ELF-1 (cell line): ENCODE measurements at places on chromosomes 16 and 17.
A peak's percentile ranks its signal among the peaks of the same experiment; 100 is the strongest.

DNA sequence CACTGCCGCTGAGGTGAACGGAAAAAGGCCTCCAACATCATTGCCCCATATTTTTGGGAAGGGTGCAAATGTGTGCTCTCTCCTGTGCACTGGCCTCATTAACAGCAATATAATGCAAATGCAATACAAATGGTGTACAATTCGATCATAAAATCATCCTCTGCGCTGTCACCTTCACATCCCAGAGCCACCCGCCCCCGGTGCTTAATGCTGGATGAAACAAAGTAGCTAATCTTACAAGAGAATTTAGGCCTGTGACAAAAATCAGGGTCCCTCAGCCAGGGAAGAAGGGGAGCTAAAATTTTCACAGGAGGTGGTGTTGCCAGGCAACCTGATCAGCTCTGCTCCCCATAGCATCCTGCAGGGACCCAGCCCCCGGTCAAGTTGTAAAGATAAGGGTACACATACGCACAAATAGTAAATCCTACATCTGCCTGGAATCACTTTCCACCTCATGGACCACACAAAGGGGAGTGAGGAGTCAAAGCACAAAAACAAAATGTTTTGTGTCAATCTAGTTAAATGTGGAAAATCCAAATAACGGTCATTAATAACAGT lies 3.0 kb downstream of the TBC1D16 start:
- DNase-seq: no peak

GRCh38 chr17:33290253-33290652 lies 2.8 kb downstream of the ASIC2 start:
- no peak for DNase-seq

DNA sequence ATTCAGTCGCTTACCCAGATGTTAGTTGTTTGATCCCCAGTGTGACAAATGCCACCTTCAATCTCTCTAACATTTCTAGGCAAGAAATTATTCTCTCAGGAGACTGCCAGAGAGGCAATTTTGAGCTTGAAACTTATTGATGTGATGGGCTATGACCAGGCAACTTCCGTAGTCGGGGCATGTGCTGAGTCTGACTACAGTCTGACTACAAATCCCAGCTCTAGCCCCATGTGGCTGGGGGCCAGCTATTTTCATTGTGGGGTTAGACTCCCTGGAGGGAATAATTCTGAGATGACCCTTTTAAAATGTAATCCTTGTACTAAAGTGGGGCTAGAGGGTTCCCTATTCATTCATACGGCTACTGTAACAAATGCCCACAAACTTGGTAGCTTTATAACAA lies 65.9 kb downstream of the RBFOX1 start:
- no peak for DNase-seq

DNA sequence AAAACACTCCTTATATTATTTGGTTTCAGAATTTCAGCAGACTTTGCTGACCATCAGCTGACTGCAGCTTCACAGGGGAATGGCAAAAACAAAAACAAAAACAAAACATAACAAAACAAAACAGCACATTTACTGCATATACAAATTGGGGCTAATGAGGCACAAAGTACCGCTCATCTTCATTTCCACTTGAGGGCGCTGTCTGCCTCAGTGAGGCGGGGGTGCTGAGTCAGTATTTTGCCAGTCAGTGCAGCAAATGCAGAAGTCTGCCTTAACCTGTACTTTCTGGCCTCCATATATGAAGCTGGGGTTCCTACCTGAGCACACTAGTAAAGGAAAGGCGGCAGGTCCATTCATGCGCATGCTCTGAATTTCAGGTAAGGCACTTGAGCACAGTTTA lies 13.5 kb upstream of the DYNLRB2 start:
- DNase-seq: peak; percentile 30

DNA sequence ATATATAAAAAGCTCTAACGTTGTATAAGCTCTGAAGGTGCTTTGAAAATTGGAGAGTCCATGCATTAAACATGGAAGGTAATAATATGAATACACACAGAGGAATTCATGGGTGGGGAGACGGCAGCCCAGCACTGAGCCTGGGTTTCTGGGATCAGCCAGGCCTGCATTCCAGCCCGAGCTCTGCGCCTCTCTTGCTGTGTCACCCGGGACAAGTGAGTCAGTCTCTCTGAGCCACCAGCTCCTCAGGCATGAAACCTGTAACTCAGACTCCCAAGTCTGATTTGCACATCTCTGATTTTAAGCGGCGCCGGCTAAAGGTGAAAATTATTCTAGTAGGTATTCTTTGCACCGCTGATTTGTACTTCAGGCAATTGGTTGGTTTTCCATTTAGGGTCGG lies 238.8 kb downstream of the MRTFB start:
- peak; percentile 64 for DNase-seq

DNA sequence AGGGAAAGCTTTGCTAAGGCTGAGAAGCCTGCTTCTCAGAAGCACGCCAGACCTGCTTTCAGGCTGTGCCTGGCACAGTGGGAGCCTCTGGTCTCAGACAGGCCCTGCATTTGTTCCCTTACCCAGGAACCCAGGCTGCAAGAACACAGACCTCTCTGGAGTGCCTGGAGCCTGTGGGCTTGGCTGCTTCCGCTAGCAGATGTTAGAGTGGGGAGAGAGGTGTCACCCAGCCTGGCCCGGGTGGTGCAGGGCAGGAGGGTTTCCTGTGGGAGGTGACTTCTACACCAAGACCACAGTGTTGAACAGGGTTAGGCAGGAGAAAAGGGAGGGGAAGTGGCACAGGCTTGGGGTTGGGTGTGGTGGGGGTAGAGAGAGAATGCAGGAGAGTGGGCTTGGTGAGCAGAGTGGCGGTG lies 35.8 kb upstream of the ADGRG1 start:
- DNase-seq: no peak

GRCh38 chr16:78597809-78598570 lies 498.5 kb downstream of the WWOX start:
- no peak for DNase-seq

DNA sequence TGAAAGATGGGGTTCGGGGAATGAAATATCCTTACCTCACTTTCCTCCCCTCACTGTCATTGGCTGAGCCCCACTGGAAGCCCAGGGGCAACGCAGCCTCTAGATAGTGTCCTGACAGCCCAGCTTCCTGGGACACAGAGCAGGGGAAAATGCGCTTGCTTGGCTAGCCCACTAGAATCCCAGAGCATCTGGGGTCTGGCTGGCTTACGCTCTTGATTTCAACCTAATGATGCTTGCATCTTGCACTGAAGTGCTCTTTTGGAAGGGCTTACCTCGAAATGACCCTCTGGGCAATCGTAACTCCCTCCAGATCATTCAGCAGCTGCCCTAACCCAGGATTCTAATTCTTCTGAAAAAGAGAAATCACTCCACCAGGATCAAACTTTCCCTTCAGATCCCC lies 147.6 kb downstream of the SOX9 start:
- no peak for DNase-seq

GRCh38 chr16:17512636-17513220 lies 42.0 kb upstream of the XYLT1 start:
- no peak for DNase-seq

DNA sequence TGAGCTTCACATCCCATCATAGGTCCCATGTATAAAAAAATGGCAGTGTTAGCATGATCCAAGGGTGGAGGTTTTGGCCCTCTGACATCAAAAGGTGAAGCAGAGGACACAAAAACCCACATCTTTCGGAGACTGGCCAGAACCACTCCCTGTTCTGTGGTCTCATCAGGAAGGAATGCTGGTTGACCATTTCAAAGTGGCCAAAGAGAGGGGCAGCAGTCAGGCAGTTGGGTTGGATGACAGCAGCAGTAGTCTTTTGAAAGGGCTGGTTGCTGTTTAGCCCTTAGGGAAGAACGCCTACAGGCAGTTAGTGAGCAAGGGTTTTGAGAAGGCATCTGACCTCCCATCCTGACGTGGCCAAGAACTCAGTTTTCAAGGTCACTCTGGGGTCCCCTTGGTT lies 40.5 kb downstream of the LCMT1 start:
- peak; percentile 84 for DNase-seq

DNA sequence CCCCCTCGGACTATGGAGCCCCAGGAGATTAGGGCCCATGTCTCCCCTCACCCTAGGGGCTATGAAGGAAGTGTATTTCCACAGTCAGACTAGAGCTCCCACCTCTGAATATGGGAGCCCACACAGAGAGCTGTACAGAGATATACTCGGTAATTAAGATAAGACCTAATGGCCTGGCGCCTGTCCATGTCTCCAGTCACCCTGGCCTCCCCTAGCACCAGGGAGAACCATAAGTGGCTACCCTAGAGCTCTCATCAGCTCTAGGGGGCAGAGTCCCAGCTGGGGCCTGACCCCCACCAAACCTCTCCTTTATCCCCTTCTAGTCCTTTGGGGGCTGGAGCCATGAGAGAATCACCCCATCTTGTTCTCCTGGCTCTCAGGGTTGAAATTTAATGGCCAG lies 2.4 kb downstream of the TMEM101 start:
- DNase-seq: no peak

- no peak for DNase-seq
These were observed 90.1 kb downstream of the KCNJ2 start for GRCh38 chr17:70259400-70259799.

DNA sequence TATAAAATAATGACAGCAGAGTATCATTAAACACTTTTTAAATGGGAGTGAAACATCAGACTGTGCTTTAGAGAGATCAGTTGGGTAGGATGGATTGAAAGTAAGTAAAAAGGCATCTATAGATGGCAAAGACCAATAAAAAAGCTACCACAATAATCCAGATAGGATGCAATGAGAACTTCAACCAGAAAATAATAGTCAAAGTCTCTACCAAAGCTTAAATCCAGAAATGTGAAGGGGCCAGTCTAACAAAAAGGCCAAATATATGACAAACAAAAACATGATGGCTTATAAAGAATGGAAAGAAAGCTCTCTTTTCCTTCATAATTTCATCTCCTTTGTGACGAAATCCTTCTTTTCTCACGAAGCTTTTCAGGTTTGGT lies 12.3 kb downstream of the KANSL1 start:
- no peak for DNase-seq

GRCh38 chr16:82282662-82283061 lies 112.6 kb upstream of the MPHOSPH6 start:
- no peak for DNase-seq

DNA sequence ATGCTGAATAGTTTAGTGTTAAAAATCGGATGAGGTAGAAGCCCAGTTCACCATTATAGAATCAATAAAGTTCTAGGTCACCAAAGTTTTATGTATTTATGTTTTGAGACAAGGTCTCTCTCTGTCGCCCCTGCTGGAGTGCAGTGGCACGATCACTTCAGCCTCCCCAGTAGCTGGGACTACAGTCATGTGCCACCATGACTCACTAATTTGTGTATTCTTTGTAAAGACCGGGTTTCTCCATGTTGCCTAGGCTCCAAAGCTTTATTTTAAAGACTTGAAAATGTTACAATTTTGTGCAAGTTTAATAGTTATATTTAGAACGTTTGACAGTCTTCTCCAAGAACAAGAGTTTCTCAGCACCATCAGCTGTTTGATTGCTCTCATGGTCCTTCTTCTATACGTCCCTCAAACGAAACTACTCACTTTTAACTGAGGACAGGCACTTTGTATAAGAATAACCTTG lies 32.1 kb downstream of the NDE1 start:
- peak; percentile 68 for DNase-seq

DNA sequence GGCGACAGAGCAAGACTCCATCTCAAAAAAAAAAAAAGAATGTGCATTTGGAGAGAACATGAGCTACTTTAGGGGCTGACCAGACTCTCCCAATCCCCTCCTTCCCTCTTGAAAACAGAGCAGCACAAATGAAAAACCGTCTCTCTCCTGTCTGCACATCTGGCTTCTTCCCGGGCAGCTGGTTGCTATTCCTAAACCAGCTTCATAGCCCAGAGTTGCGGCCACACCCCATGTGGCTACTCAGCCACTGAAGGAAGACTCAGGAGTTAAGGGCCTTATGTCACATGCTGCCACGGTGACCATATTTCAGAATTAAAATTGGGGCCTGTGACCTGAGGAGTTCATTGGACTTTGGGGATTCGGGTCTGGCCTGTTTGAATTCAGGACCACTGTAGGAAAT lies 48.3 kb downstream of the KATNIP start:
- DNase-seq: no peak

DNA sequence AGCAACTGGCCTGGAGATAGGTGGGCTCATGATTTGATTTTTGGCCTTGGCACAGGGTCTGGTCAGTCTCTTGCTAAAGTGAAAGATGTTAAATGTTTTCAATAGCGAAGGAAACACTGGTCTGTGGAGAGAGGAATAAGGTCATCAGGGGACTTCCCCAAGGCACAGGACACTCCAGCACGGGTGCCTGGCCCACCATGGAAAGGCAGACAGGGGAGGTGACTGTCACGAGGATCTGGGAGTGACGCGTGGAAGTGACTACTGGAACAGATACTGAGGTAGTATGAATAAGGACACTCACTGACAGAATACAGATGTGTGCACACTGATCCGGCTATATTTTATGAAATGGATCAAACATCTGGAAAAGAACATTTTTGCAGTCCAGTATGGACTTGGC lies 16.7 kb upstream of the ICAM2 start:
- DNase-seq: no peak

DNA sequence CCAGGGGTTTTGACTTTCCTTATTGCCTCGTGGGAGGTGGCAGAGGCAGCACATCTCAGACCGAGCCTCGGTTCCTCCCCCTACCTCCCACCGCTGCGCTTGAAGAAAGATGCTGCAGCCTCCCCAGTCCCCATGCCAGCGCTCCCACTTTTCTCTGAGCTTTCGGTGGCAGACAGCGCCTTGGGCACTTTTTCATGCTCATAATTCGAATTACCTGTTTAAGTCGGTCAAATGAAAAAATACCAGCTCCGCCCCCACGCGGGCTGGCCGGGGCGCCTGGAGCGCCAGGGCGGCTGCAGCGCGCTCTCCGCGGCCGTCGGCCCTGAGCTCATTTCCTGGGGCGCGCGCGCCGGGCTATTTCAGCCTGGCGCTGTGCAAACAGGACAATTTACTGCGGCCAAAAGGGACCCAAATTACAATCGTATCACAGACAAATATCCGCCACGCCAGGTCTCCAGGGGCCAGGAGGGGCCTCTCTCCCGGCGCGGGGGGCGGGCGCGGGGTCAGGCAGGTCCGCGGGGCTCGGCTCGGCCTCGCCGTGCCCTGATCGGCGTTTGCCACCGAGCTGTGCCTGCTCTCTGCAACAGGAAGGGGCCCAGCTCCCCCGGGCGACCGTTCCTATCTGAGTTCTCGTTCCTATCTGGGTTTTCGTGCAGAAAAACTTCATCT lies 45.0 kb downstream of the SOST start:
- no peak for DNase-seq

- DNase-seq: no peak
These were observed 460.2 kb downstream of the KIF2B start for GRCh38 chr17:54282886-54283285.

GRCh38 chr17:75521951-75522727 lies 3.4 kb upstream of the LLGL2 start:
- no peak for DNase-seq
